ENCODE measurements at places on chromosomes 12 and 14.

DNA sequence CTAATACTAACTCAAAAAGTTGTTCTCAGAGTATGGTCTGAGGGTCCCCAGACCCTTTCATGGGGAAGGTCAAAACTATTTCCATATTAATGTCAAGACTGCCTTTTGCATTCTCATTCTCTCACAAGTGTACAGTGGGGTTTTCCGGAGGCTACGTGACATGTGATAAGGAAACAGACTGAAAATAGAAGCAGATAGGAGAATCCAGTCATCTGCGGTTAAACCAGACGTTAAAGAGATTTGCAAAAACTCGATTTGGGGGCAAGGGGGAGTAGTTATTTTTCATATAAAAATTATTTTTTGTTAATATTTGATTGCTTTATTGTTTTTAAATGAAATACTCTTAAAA, 1.0 kb upstream of the NAP1L1 start:
- DNase-seq = peak; percentile 79

DNA sequence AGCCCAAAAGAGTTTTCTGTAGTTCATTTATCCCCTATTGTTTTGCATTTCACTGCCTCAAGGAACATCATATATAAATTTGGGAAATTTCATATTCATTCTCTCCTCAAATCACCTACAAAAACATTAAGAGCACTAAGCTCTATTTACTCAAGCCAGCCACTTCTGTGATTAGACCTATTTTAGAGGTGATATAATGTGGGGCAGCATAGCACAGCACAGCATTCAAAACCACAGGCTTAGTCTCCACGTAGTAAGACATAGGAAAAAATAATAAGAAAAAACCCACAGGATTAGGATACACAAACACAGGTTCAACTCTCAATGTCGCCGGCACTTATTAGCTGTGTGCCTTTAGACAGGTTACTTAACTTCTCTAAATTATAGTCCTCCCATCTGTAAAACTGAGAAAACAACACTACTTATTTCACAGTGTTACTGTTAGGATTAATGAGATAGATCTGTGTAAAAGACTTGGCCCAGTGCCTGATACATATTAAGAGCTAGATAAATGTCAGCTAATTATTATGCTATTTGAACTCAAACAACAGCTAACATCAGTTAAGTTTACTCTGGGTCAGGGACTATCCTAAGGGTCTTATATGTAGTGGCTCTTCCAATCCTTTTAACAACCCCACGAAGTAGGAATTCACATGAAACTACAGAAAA, 20.3 kb downstream of the DCAF5 start:
- no peak for DNase-seq

DNA sequence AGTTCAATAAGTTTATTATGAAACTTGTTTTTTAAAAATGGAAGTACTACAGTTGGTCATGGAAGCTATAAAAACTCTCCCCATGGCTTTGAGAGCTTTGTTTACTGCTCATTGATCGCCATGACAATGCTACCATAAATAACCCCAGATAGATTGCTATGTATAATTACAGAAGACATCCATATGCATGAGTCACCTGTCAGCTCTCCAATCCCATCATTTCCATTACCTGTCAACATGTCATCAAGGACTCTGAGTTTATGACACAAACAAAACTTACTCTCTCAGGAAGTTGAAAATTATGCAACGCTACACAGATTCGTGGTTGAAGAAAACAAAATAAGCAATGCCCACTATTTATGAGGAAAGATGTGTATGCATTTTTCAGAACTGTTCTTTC, 144.4 kb downstream of the SEC23A start:
- no peak for DNase-seq

DNA sequence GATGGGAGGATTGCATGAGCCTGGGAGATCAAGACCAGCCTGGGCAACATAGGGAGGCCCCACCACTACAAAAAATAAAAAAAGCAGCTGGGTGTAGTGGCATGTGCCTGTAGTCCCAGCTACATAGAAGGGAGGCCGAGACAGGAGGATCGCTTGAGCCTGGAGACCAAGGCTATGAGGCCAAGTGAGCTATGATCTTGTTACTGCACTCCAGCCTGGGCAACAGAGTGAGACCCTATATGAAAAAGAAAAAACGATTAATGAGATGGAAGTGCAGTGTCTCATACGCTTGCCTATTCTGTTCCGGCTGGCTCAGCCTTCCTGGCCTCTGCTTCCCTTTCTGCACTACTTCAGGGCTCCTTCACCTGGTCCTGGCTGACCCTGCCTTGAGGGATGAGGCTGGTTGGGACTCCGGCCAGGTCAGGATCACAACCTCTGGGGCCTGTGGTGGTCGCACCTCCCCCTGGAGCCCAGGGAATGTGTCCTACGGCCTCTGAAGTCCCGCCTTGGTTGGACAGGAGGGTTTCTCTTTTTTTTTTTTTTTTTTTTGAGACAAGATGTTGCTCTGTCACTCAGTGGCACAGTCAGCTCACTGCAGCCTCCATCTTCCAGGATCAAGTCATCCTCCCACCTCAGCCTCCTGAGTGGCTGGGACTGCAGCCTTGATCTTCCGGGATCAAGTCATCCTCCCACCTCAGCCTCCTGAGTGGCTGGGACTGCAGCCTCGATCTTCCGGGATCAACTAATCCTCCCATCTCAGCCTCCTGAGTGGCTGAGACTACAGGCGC, 10.7 kb downstream of the TEDC1 start:
- peak; percentile 29 for DNase-seq

DNA sequence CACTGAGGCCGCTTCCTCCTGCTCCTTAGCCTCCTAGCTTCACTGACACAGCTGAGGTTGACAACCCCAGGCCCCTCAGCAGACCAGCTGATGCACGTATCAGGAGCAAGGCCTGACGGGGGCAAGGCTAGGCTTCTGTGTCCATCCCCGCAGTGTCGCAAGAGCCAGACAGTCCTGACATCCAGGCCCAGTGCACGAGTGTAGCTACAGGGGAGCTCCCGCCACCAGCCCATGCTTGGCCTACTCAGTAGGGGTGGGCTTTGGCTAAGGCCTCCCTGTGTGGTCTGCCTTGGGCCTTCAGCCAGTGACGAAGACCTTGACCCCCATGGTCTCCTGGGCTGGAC, 179.1 kb downstream of the DPF3 start:
- no peak for DNase-seq

GRCh38 chr14:53149668-53150316, 3.3 kb downstream of the DDHD1 start:
- DNase-seq = no peak

DNA sequence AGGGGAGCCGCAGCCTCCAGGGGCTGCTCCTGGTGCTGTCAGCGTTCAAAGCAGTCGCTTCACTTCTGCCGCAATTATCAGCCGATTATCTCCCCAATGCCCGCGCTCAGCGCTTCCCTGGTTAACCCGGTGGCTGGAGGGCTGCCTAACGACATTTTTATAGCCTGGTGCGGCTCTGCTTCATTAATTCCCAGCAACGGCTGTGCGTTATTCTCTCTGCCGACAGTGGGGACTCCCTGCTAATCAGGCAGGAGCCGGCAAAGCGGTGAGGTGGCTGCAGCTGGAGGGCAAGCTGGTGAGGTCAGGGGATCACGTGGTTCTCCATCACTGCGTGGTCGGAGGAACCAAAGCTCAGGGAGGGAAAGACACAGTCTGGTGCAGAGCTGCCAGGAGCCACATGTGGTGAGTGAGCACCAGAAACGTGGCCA, 62.9 kb downstream of the GLRX5 start:
- DNase-seq = no peak

DNA sequence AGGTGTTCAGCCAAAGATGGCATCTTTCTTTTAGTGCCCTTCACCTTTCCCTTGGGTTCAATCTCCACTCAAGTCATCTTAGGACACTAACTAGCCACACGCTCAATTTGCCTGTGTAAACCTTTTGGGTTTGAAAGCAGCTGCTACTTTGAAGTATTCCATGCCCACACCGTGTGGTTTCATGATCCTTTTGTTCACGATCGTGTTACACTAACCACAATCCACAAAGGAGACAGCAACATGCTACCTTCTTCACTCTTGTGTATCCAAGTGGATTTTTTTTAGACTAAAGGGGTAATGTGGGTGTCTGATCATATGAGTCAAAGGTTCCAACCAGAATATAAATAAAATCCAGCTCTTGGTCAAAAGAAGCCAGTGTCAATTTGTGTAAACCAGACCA, 122.7 kb upstream of the FAR2 start:
- DNase-seq = no peak

Data from CD4-positive, alpha-beta T cell treated with Interleukin-21 for 1 hour (primary cell).